ENCODE measurements at places on chromosomes 4 and X.

- DNase-seq = no peak
These were observed 286.1 kb upstream of the PPP1R2C start for GRCh38 chrX:43064096-43064495.

- no peak for DNase-seq
These were observed 1977.2 kb downstream of the PCDH7 start for GRCh38 chr4:32697281-32697814.

- no peak for DNase-seq
These were observed 199.5 kb downstream of the MAML3 start for GRCh38 chr4:139954512-139954911.

DNA sequence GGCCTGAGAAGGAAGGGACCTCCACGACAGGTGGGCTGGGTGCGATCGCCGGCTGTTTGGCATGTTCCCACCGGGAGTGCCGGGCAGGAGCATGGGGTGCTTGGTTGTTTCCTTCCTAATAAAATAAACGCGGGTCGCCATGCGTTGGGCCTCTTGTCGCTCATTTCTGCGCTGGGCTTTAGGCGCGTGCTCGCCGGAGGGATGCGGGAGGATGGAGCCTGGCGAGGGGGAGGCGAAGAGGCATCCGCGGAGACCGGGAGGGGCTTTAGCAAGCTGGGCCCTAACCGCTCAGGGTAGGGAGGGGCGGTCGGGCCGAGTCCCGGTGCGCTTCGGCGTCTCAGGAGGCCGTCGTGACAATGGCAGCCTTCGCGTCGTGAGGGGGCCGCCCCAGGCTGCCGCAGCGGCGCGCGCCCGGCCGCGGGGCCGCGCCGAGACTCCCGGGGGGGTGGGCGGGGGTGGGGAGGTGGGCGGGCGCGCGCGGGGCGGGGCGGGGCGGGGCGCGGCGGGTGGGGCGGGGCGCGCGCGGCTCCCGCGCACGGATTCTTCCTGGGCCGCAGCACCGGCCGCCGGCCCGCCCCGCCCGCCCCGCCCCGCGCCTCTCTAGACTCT lies 476 bp upstream of the GDI1 start:
- peak; percentile 60 for DNase-seq

- no peak for DNase-seq
These were observed 107.2 kb downstream of the SCD5 start for GRCh38 chr4:82691431-82691830.

DNA sequence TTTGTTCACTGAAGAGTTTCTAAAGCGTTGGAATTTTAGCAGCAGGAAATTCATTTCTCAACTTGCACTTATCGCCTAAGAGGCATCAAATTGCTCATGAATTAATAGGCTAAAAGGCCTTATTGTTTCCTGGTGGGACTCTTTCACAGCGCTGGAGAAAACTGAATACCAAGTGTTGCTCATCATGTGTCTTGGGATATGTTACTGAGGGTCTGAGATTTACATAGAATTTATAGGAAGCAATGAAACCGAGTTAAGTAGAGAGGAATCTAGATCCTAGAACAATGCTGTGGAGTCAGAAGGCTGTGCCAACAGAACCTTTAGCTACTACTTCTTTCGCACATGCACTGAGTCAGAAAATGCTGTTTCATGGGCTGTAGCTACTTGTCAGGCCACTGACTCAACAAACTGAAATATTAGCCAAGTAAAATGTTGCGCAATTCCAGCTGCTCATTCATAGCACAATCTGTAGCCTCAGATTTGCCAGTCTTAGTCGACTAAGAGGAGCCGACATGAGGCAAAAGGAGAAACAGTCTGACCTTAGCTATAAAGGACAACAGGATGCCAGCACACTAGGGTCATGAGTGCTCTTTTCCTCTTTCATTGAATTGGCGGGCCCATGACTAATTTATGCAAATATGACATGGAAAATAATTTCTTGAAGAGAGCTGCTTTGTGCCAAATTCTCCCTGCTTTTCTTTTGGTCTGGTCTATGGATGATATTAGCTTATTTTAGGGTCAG lies 35.9 kb upstream of the CXCL8 start:
- no peak for DNase-seq

GRCh38 chrX:29237972-29238371 lies 650.7 kb downstream of the IL1RAPL1 start:
- no peak for DNase-seq

DNA sequence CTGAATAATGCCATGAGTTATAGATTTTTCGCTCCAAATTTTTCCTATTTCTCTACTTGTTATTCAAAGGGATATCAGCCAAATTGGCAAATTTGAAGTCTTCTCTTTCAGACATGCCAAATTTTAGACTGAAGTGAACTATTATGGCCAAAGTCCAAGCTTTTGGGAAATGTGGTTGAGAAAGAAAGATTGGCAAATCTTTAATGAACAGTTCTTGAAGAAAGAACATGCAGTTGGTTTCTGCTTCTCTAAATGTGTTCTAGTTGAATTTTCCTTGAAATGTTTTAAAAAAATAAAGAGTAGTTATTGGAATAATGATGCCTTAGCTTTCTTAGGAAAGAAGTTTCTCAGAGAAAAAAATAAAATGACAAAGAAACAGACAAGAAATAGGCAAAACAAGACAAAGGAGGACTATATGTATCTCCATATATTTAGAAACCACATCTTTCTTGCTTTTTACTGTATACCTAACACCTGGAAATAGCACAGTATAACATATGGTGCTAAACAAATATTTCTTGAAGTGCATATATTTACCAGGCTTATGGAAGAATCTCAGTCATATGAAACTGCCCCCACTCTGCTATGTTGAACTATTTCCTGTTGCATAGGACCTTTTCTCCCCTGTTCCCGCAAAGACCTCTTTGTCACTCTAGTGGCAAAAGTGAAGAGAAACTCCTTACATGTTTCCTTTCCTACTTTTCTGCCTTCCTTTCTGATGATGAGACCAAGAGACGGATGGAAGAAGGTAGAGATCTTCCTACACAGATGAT lies 250.0 kb downstream of the ARHGAP24 start:
- DNase-seq = no peak

DNA sequence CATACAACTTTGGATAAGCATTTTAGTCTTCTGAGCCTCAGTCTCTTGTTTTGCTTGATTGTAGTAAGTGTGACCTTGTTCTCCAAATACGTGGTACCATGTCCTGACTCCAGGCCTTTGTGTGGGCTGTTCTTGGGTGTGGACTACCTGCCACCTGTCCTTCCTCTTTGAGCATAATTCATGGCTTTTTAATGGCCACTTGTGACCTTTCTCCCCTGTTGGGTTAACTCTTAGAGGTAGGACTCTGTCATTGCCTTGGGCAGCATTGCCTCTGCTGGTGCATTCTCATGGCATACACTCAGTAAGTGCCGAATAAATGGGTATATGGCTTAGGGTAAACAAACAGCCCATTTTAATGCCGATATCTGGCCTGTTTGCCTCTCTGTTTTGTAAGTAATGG lies 3.0 kb downstream of the NSD2 start:
- no peak for DNase-seq

GRCh38 chrX:15505101-15505500 lies 4.5 kb downstream of the BMX start:
- no peak for DNase-seq

GRCh38 chrX:46209768-46210167 lies 335.5 kb downstream of the ZNF674 start:
- no peak for DNase-seq

DNA sequence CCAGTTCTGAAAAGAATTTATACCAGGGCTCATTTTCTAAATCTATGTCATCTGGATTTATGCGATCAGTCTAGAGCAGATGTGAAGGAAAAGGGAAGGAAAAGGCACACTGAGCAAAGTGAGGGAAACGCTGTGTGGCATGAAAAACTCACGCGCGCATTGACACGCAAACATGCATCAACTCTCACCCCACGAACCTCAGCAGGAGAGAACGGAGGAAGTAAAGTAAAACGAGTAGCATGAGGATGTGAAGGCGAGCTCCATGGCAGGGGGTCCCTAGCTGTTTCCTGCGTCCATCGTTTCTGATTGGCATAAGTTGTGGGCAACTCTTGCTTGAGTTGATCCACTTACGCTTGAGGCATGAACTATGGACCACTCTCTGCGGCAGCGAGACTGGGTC lies 102.8 kb upstream of the PDLIM3 start:
- no peak for DNase-seq

- no peak for DNase-seq
These were observed 47.2 kb downstream of the GYG2 start for GRCh38 chrX:2875798-2876399.

DNA sequence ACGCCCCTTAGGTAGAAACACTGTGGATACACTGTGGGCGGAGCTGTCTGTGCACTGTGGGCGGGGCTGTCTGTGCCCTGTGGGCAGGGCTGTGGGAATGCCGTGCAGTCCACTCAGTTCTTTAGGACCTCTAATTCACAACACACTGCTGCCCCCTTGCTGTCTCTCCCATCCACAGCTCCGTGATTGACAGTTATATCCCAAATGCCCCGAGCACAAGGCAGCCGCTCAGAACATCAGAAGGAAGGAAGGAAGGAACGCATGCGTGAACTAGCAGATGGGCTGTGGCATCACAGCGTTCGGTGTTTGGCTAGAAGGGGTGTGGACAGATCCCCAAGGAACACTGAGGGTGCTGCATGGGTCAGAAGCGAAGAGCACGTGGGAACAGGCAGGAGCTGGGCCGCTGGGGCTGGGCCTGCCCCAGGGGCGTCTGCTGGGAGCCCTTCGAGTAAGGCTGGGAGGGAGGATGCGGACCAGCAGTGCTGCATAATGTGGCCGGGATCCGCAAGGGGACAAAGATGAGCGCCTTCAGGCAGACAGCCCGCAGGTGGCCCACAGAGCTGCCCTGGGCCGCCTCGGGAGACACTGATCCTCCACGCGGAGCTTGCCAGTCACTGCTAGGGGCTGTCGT lies 29.8 kb downstream of the ACOX3 start:
- peak; percentile 12 for DNase-seq

DNA sequence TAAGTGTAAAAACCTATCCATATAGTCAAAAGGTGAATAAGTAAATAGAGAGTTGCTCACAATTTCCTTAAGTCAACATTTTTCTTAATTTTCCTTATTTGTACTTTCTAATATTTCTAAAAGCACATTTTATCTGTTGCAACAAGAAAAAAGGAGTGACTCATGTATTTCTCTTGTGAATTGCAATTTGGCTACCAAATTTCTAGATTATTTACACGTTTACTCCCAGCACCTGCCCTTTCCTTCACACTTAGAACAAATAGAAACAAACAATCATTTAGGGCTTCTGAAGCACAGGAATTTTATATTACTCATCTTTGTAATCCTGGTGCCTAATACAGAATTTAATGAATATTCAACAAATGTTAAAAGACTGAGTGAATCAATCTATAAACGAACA lies 22.2 kb downstream of the BTC start:
- no peak for DNase-seq

DNA sequence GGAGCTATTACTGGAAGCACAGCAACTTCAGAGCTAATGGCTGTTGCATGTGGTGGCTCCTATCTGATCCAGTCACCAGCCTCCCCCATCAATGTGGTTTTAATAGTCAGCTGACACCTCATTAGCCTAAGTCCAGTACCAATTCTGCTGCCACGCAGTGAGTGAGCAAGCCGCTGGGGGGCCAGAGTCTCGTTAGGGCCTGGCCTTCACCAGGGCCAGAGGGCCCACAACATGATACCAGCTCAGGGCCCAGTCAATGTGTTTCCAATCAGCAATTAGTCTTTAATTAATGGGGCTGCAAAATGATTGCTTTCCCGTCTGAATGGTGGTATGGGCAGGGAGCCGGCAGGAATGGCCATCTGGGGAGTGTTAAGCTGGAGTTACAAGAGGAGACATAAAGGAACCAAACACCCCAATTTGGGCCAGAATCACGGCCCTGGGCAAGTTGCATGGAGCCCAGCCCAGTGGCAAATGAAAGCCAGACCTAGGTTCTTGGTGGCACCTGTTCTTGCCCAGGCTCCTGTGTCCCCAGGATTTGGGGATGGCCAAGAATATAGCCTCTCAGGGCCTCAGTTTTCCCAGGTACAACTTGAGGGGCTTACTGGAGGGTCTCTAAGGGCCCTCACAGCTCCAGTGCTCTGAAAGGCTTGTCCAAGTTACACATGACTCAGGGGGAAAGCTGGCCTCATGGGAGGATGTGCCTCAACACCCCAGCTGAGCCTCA lies 119.2 kb downstream of the EFNB1 start:
- DNase-seq = no peak

GRCh38 chr4:40630335-40631021 lies 814 bp upstream of the RBM47 start:
- no peak for DNase-seq

- no peak for DNase-seq
These were observed 67.3 kb upstream of the ATOH1 start for GRCh38 chr4:93761286-93761685.

- DNase-seq = no peak
These were observed 81.4 kb upstream of the TRIM2 start for GRCh38 chr4:153122855-153123254.

GRCh38 chrX:119552508-119552907 lies 12.7 kb downstream of the STEEP1 start:
- no peak for DNase-seq

- DNase-seq = no peak
These were observed 315.6 kb downstream of the ARHGAP24 start for GRCh38 chr4:85790582-85790981.

DNA sequence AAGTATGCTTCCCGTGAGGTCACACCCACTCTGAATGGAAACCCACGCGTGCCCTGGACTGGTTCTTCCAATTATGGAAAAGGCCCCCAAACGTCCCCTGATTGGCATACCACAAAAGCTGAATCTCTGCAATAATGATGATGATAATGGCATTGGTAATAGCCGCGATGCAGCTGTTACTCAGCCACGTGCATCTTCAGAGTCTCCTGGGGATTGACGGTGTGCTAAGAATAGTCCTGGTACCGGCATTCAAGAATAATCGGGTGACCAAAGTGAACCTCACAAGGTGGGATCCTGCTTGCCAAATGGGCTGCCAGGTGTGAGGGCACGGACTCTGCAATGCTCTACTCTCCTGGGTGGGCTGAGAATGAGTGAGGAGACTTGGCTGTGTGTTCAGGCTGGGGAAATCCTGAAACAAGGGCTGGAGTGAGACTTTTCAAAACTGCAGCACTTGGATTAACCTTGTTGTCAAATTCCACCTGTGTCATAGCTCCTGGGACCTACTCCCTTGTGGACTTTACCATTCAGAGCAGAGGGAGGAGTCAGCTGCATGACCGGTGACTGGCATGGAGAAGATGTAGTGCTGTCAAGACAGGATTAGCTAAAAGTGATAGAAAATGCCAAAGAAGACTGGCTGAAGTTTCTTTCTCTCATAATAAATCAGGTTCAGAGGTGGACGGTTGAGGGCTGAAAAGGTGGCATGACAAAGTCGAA lies 615.4 kb downstream of the MID1IP1 start:
- no peak for DNase-seq

DNA sequence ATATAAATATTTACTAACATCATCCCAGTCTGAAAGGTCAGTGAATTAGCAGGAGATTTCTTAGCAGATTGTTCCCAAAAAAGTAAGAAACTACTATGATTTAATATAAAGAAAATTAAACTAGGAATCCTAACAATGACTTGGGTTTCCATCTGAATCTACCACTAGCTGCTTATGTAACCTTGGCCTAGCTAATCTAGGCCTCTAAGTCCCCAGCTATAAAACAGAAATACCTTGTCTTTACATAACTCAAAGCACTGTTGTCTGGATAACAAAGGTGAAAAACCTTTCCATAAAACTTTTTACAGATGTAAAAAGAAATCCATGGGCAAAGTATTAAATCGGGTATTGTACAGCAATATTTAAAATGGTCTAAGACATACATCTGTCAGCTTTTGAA lies 3.0 kb downstream of the FBXL5 start:
- no peak for DNase-seq

Data from DND-41 (cell line).